ENCODE measurements at places on chromosomes 1 and 21.

GRCh38 chr1:19151537-19151936 lies 58.5 kb downstream of the UBR4 start:
- no peak for DNase-seq

- no peak for DNase-seq
Measured at GRCh38 chr1:65269612-65270011, 39.7 kb upstream of the DNAJC6 start.

DNA sequence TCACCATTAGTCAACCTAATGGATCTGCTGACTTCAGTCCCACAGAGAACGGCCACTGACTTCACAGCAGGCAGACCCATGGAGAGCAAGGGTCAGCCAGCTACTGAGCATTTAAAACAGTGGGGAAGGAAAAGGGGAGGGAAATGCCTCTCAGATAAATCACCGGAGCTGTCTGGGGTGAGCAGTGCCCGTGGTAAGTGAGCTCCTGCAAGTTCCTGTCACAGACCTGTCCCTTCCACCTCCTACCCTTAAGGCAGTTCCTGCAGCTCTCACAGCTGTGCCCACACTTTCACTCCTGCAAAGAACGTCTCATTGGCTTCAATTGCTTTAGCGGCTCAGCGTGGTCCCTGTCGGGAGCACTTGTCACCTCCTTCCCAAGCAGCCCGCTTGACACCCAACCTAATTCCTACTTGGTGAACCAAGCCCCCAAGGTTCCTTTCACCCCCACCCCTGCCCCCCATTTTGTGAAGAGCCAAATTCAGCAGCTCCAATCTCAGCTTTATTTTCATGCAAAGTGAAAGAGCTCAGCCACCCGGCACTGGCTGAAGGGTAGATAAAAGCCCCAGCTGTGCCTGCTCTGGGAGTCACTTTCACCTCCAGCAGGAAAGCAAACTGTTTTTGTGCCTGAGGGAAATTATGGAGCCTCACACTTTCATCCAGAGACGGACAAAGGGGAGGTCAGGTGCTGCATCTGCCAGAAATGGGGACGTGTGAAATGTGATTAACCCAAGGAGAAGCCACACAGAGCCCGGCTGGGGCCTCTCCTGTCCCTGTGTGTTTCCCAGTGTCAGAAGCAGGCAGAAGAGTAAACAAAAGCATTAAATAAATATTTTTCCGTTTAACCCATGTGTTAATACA lies 306.2 kb downstream of the TTLL7 start:
- peak; percentile 13 for DNase-seq

GRCh38 chr1:20111452-20111851 lies 7.9 kb downstream of the PLA2G2D start:
- DNase-seq = no peak

DNA sequence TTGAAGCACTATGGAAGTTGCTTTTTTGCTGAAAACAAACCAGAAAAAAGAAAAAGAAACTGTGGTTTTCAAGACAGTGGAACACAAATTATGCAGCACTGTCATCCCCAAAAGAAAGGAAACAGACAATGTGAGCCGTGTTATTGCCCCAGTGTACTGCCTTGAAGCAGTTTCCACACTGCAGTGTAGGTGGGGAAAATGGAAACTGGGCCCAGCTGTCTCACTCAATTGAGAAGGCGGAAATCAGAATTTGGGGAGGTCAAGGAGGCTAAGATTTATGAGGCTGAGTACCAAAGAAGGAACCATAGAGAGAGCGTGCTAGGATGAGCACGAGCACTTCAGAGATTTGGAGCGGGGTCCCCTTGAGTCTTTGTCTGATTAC lies 55.5 kb downstream of the MPZL1 start:
- DNase-seq = no peak

DNA sequence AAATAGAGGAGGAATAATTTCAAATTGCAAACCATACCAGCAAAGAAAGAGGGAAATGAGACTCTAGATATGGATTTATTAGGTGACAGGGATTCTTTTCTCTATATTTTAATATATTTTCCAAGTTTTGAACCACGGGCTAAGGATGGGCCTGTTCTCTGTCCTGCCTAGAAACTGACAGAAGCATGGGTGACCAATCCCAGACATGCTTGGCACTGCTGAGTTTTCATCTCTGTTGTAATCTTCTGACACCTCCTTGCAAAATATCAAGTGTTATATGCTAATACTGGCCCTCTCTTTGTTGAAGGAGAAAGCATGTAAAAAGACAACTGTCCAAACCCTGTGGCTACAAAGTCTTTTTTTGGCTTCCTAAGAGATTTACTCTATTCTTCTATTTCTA lies 774 bp upstream of the ANGPTL7 start:
- no peak for DNase-seq

GRCh38 chr1:156065871-156066270 lies 4.9 kb downstream of the RAB25 start:
- no peak for DNase-seq

GRCh38 chr21:43800566-43800965 lies 11.2 kb downstream of the RRP1 start:
- no peak for DNase-seq

GRCh38 chr1:242468784-242469183 lies 55.7 kb downstream of the PLD5 start:
- no peak for DNase-seq

- no peak for DNase-seq
Measured at GRCh38 chr1:231335663-231336602, 1.7 kb downstream of the EXOC8 start.

DNA sequence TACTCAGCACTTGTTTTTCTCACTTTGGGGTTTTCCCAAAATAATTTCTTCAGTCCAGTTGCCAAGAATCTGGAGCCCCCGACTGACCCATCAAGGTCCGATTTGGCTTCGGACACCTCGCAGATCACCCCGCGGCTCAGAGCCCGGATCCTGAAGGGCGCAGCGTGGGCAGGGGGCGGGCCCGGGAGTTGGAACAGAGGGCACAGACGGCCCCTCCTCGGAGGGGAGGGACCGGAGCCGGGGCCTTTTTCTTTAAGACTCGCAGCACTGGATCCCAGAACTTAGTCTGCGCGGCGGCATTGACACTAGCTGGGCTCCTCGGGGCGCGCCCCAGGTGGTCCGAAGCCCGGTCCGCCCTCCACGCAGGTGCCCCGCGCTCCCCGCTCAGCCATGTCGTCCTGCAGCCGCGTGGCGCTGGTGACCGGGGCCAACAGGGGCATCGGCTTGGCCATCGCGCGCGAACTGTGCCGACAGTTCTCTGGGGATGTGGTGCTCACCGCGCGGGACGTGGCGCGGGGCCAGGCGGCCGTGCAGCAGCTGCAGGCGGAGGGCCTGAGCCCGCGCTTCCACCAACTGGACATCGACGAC lies at the start of gene CBR3:
Gene CBR3, plus strand, starts transcription at position 277 of the 588 bp plus-strand sequence. Its CDS starts 114 bp downstream, at position 391.
- DNase-seq = no peak

DNA sequence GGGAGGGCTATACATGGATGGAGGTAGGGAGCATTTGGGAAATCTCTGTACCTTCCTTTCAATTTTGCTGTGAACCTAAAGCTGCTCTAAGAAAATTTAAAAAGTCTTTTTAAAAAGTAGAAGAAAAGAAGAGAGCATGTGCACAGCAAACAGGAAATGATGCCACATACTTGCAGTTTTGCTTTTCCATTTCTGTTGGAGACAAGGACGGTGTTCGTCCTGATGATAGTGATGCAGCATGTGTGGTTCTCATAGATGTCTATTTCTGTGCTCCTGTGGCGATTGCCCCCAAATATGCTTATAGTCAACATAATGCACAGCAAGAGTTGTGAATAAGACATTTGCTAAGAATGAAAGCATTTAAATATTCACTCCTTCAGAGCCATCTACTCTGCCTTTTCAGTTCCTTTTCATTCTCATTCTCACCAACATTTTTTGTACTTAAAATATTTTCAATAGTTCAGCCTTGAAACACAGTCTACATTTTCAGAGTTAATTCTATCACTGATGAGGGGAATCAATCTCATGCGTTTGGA lies 66.6 kb downstream of the LRRC8C start:
- DNase-seq = no peak

- DNase-seq = no peak
Measured at GRCh38 chr1:64235181-64235580, 31.8 kb downstream of the UBE2U start.

- no peak for DNase-seq
Measured at GRCh38 chr21:43864313-43864961, 586 bp upstream of the AGPAT3 start.

DNA sequence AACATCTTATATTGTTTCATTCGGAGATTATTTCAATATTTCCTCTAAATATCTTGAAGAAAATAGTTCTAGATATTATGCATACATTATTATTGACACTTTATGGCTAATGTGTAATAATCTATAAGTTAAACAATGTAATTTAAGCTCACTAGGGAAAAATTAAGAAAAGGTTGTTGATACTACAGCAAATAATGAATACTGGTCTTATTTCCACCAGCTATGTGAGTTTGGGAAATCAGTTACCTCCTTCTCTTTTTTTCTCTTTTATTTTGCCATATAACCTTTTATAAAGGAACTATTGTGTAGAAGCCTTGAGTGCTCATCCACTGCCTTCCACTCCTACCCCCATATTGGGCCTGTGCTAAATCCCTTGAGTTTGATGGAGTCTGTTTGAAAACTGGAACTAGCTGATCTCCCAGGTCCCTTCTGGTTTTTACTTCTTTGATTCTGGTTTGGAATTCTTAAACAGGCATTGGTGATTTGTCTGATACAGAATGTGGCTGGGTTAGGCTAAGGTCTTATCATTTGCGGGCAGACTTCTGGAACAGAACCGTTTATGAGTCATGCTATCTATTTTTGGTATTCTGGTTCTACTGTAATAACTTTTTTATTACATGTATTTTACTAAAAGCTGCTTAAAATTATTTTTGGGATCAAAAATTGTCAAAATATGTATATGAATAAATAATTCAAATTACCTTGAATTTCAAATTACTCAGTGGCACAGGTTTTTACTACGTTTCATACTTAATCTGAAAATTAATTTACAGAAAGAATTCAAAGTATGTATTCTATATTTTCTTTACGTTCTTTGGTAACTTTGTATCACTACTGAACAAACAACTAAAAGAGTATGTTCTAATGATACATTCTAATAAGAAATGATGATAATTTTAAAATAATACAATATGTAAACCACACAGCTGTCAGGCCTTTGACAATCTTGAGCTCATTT lies 5.0 kb upstream of the CDC14A start:
- DNase-seq = no peak

DNA sequence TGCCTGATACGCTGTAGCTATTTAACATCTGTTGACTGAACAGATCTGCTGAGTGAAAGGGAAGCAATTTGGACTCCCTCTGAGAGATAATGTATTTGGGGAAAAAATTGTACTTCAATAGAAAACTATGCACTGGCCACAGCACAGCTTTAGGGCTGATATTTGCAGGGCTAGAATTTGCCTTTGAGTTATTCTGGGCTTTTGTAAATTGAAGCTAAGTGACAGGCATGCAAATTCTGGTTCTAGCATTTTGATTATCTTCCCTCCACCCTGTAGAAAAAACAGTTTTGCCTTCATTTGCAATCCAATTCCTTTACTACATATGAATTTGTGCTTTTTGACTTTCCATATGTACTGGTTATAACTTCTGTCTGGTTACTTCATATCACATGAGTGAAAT lies 7.9 kb downstream of the KYAT3 start:
- no peak for DNase-seq

GRCh38 chr1:68544651-68545050 lies 47.8 kb upstream of the DEPDC1 start:
- DNase-seq = no peak

DNA sequence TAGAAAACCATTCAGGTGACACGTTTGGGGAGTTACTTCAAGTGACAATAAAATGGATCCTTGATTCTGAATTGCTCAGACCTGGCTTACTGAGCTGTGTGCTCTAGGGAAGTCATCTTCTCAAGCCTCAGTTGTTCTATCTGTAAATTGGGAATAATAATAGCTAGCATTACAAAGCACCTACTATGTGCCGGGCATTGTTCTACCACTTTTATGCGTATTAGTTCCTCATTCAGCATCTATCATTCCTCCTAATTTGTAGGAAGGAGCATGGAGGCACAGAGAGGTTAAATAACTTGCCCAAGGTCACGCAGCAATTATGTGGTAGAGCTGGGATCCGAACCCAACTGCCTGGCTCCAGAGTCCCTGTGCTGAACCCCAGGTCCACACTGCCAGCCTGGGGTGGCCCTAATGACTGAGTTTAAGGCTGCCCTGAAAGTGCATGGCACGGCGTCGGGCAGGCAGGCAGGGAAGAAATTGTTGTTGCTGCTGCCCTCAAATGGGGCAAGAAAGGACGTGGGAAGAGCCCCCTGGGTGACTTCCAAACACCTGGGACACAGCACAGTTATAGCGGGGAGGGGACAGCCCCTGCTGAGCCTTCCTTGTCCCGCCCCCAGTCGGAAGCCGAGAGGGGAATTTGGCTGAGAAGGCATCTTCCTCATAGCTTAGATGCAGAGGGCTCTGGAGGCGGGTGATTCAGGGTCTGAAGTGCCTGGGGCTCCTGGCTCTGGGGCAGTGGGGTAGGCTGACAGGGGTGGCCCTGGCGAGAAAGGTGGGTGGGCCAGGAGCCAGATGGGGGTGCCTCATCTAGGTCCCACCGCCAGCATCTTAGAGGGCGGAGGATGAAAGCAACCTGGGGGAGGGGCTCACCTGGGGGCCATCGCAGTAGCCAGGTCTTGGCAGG lies 86.5 kb upstream of the IFFO2 start:
- no peak for DNase-seq

DNA sequence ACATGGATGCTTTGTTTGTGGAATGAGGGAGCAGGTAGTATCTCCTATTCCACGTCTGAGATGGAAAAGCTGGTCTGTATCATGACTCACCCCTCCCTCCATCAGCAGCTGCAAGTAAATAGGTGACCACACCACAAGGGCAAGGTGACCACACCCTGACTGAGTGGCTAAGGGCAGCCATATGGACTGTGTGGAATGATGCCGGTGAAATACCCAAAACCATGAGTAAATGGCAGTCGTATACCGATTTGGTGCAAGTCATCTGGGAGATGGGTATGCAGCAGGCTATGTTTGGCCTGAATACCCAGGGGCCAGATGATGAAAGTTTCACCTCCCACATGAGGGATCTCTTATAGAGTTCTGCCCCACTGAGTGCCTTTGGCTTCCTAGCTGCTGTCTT lies 15.8 kb upstream of the UBE2U start:
- DNase-seq = no peak

- DNase-seq = no peak
Measured at GRCh38 chr1:234431255-234431654, 47.7 kb downstream of the TARBP1 start.

DNA sequence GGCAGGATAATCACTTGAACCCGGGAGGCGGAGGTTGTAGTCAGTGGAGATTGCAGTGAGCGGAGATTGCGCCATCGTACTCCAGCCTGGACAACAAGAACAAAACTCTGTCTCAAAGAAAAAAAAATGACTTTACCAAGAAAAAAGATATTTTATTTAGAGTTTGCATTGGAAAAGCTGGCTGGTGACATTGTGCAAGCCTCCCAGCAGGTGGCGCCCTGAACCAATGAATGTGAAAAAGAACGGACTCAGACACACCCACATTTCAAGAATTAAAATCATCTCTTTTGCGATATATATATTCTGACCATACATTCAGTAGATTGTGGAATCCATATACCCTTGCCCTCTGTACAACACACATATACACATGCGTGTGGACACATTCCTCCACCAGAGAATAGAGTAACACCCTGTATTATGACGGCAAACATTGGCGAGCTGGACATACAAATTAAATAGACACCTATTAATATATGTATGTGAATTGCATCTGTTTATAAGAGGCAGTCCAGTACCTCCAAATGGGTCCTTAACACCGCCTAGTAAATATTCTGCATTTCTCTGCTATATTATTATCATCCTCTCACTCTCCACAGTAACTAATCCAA lies 39.0 kb upstream of the CADM3 start:
- DNase-seq = peak; percentile 16

All from NCI-H1694 treated with DMSO at 0.1 percent for 48 hours (cell line).